Activated T-cell treated with anti-CD3 and anti-CD28 coated beads for 24 hours (primary cell): ENCODE measurements at places on chromosomes 2 and 18.

GRCh38 chr2:134226601-134227000, 27.3 kb upstream of the MGAT5 start:
- DNase-seq: no peak

DNA sequence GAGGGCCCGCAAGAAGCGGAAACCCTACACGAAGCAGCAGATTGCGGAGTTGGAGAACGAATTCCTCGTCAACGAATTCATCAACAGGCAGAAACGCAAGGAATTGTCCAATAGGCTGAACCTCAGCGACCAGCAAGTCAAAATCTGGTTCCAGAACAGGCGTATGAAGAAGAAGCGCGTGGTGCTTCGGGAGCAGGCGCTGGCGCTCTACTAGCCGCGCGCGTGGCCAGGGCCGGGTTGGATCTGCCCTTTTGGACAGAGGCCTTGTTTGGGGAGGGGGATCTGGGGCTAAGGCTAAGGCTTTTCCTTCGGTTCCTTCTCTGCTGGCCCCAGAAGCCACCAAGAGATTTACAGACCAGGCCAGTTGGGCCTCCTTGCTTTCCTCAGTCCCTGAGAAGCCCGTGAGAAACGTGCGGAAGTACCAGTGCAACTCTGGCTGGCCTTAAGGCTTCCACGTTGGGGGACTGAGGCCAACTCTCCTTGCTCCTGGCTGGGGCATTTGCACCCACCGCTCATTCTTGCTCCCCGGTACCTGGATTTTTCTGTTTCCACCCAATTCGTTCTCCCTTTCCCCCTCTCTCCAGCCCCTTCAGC, 1.0 kb downstream of the HOXD12 start:
- no peak for DNase-seq

- no peak for DNase-seq
Measured at GRCh38 chr2:132419235-132419634, 2.6 kb downstream of the GPR39 start.

GRCh38 chr2:85747441-85747840, 6.3 kb upstream of the ATOH8 start:
- no peak for DNase-seq

DNA sequence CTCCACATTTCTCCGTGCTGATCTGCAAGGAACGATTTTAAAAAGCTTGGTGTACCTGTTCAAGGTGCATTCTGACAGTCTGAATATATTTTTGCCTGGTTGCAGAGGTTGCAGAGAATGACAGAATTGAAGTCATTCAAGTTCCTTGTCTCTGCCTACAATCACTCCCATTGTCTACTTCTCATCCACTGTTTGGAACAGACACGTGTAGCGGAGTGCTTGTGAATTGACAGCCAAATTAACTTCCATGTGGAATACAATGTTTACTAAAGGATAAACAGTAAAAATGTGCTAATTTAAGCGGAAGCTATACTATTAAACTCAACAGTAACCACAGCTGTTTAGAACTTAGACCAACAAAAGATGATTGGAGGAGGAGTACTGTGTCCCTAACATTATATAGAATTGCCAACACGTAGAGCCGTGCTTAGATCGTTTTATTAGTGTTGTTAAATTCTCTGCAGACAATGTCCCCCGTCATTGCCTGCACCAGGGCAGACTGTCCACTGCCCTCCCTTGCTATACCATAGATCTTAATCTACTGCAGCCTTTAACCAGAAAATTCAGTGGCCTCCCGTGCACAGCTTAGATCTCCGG, 87.3 kb upstream of the ZCCHC2 start:
- DNase-seq: no peak

- no peak for DNase-seq
Measured at GRCh38 chr2:58721912-58722591, 480.9 kb upstream of the FANCL start.

DNA sequence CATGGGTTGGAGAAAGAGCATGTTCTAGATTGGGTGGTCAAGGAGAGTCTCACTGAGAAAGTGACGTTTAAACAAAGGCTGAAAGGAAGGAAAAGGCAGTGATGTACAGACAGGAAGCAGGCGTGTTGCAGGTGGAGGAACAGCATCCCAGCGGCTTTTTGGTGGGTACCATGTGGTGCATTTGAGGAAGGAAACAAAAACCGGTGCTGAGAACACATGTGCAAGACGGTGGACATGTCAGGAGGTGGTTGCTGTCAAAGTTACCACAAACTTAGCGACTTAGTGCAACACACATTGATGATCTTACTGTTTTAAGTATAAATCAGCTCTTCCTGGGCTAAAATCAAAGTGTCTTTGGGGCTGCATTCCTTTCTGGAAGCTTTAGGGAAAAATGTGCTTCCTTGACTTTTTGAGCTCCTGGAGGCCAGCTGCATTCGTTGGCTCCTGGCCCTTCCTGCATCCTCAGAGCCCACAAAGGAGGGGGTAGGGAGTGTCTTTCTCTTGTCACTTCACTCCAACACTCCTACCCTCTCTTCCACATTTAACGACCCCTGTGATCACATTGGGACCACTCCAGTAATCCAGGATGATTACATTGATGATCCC, 380.6 kb downstream of the FBXO15 start:
- no peak for DNase-seq

DNA sequence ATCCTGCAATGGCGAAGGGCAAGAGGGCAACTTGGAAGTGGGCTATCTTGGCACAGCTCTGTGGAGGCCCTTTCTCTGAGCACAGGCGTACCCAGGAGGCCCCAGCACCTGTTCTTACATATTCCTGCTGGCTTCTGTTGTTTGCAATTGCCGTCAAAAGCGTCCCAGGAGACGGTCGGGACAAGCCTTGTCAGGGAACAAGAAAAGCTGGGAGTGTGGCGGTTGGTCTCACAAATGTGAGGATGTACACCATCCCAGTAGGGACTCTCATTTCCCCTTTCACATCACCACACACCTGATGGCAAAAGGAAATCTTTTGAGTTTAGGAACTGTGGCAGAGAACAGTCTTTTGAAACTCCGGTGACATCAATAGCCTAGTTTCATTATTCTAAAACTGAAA, 94.7 kb upstream of the EFEMP1 start:
- DNase-seq: no peak

DNA sequence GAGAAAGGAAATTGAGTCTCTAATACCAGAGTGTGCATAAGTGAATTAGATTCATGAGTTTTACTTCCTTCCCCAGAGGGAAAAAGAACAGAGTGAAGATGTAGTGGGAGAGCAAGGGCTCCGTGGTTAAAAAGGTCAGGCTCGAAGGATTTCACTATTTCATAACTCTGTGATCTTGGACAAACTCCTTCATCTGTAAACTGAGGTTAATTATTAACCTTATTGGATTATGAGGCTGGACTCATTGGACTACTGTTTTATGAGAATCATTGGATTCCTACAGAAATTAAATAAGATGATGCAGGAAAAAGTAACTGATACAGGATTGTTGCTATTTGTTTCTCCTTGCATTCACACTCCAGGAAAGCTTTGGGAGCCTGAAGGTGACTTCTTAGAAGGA, 45.0 kb downstream of the SRD5A2 start:
- no peak for DNase-seq

DNA sequence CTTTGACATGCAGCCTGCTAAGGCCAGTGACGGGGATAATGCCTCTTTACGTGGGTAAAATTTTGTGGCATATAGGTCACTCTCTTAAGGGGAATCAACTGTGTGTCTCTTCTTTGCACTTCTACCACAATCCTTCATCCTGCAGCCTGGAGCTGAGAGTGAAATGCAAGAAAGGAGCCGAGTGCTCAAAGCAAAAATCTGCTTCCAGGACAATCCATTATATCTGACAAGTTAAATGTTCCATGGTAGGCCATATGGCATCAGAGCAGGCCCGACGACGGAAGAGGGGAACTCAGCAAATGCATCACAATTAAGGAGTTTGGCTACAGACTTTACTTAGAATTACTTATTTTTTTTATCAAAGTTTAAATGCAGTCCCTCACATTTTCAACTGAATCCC, 171.2 kb downstream of the TCF4 start:
- no peak for DNase-seq

- no peak for DNase-seq
Measured at GRCh38 chr2:238987352-238987981, 139.6 kb downstream of the TWIST2 start.

GRCh38 chr18:68448736-68449135, 266.2 kb downstream of the TMX3 start:
- DNase-seq: no peak

GRCh38 chr2:36611316-36611990, 13.5 kb upstream of the FEZ2 start:
- DNase-seq: no peak

GRCh38 chr2:234502285-234502918, 5.5 kb upstream of the ARL4C start:
- DNase-seq: no peak

GRCh38 chr18:48979944-48980890, 29.5 kb upstream of the SMAD7 start:
- DNase-seq: no peak

DNA sequence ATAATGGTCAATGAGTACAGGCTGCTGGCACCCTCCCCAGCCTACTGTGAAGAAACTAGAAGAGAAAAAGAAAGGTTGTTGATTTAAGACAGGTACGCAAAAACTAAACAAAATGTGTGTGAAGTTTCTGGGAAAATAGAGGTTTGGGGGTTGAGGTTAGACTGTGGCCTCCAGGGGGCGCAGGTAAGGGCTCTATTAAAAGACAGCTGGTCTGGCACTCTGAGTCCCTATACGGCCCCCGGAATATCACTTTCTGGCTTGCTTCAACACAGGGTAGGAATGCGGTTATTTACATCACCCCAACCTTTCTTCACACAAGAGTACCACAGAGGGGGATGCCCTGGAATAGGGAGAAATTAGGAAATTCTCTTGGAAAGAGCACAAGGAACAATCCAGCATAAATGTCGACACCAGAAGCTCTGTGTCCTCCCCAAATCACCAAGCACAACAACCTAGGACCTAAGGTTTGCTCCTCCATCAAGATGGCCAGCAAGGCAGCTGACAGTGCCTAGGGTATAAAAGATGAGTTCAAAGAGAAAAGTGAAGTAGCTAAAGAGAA, 480.8 kb upstream of the KLHL29 start:
- DNase-seq: no peak

GRCh38 chr2:17736989-17737388, 16.6 kb downstream of the SMC6 start:
- no peak for DNase-seq

- no peak for DNase-seq
Measured at GRCh38 chr18:79211844-79212243, 142.7 kb downstream of the ATP9B start.

DNA sequence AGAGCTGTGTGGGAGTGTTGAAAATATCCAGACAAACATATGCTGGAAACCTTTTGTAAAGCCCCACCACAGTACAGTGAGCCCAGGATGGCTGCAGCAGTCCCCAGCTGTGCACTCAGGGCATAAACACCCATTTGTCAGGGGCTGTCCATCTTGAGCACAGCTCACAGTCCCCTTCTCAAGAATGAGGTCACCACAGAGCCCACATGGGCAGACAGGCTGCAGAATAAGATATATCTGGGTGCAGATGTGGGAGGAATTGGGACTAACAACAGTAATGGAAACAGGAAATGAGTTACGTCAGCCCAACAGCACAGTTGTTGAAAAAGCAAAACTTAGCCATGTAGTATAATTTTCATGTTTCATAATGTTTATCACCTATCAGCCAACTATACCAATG, 219.6 kb downstream of the ETAA1 start:
- DNase-seq: no peak

DNA sequence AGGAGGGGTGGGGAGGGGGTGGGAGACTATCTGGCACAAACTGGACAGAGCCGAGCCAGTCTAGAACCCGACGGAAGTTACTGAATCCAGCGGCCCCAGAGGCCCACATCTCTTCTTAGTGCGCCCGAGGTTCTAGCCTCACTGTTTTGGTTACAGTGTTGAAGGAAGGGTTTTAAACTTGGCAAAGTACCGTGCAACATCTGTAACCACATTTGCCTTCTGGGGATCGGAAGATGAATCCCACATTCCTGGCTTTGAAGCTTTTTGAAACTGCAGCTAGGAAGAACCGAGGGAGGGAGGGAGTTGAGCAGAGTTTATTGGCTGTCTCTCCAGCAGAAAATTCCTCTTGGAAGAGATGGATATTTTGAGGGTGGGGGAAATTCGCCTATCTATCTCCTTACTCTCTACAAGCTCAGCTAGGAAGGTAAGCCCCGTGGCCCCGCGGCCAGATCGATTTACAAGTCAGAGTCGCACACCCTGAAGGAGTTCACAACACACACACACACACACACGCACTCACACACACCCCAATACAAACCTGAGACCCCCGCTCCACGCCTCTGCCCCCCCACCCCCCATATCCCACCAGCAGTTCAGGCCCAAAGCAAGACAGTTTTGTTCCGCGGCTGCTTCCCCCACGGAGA, 1.0 kb downstream of the ACVR1 start:
- DNase-seq: no peak

DNA sequence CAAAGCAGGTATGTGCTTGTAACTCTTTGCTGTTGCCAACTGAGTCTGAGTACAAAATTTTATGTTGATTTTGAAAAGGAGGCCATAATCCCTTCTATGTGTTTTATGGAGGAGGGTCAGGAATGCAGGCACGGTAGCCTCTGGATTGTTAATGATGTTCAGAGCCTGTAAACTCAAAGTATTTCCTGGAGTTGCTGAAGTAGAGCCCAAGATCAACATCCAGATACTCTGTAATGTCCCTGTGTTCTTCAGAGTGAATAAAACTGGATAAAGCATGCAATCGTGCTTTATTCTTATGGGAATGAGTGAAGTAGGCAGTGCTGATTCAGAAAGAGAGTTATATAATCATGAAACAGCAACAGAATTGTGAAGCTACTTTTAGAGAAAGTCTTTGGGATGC, 61.8 kb upstream of the CHRNA1 start:
- no peak for DNase-seq

GRCh38 chr2:190973726-190974628, 40.0 kb downstream of the STAT1 start:
- DNase-seq: no peak

DNA sequence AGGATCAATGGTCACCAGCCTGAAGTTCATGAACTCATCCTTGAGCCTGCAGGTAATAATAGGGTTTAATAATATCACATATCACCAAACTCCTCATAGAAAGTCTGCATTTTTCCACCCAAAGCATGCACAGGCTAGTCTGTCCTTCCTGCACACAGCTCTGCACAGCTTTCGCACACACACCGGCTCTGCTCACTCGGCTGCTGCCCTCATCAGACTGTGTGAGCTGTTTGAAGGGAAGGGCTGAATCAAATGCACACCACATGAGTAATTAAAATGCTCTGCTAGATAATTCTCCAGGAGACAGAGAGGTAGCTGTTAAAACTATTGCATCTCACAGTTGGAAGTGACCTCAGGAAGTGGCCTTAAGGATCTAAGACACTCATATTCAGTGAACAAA, 108.4 kb upstream of the YPEL5 start:
- DNase-seq: no peak

DNA sequence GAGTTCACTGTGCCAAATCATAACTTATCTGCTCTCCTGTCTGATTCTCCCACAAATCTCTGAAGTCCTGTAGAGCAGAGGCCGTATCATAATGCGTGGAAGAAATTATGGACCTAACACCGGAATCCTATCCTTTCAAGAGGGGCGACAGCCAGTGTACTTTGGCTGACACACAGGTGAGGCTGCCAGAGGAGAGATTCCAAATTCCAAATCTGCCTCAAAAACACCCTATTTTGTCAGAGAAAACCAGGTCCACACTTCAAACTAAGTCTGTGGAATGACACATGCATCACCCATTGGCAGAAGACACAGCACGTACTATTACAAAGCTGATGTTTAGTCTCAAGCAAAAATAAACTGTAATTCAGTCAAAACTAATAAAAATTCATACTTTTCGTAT, 139.2 kb upstream of the PID1 start:
- DNase-seq: no peak

GRCh38 chr2:213846856-213847255, 562.6 kb downstream of the SPAG16 start:
- DNase-seq: no peak
